ENCODE measurements at places on chromosomes 6 and 20.
A peak's percentile ranks its signal among the peaks of the same experiment; 100 is the strongest.

GRCh38 chr20:53899351-53900167 is 170.8 kb downstream of the BCAS1 start:
- DNase-seq = peak; percentile 73

- no peak for DNase-seq
Observed at GRCh38 chr20:51622004-51622874, 79.7 kb upstream of the NFATC2 start.

GRCh38 chr6:112879920-112880413 is 532.8 kb downstream of the RFPL4B start:
- DNase-seq = no peak

- DNase-seq = peak; percentile 6
Observed at GRCh38 chr6:44735630-44735963, 348.1 kb downstream of the CDC5L start.

- no peak for DNase-seq
Observed at GRCh38 chr6:36301781-36302180, 31.9 kb downstream of the PNPLA1 start.

DNA sequence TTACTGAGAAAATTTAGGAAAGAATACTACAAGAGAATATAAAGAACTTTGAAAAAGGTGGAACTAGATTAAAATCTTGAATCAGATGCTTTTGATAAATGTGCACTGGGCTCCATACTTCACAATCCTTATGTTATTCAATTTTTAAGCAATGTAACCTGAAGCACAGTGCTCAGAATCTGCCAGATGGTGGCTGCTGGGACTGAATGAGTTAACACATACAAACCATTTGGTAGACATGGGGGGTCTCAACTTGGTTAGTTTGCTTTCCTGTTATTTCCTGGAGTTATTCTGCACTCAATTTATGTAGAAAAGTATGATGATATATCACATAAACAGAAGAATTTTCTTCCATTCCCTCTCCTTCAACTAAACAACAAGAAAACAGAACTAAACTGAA is 326.5 kb downstream of the RNGTT start:
- DNase-seq = no peak

GRCh38 chr20:25223765-25224720 is 23.8 kb upstream of the PYGB start:
- DNase-seq = no peak

- DNase-seq = no peak
Observed at GRCh38 chr6:42742116-42742894, 3.6 kb downstream of the TBCC start.

DNA sequence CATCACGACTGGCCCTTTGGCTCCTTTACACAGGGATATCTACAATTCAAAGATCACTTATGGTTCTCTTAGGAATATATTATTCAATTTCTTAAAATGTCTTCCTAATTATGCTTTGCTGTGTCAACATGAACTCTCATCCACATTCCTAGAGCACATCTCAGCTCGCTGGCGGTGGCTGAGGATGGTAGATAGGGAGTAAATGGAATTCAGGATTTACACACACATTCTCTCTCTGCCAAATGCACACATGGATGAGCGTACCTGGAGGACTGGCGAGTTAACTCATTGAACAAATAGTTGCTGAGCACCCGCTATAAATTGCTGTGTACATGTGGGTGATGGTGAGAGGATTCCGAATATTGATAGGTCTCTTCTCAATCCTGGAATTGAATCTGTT is 4.8 kb upstream of the MRPS10 start:
- DNase-seq = no peak

DNA sequence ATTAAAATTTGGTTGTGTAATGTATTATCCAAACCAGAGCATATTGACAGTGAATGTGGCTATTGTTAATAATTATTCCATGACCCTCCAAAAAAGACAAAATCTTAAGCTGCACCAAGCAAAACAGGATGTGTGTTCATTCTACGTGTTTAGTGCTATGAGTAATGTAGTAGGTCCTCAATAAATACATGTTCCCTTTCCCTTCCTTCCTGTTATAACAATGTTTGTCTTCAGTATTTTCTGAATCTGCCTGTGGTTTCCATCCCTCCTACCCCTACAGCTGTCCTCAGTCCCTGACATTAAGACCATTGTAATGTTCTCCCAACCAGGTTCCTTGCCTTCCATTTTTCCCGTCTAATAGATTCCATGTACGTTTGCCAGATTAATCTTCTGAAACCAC is 163.8 kb downstream of the AIG1 start:
- no peak for DNase-seq

DNA sequence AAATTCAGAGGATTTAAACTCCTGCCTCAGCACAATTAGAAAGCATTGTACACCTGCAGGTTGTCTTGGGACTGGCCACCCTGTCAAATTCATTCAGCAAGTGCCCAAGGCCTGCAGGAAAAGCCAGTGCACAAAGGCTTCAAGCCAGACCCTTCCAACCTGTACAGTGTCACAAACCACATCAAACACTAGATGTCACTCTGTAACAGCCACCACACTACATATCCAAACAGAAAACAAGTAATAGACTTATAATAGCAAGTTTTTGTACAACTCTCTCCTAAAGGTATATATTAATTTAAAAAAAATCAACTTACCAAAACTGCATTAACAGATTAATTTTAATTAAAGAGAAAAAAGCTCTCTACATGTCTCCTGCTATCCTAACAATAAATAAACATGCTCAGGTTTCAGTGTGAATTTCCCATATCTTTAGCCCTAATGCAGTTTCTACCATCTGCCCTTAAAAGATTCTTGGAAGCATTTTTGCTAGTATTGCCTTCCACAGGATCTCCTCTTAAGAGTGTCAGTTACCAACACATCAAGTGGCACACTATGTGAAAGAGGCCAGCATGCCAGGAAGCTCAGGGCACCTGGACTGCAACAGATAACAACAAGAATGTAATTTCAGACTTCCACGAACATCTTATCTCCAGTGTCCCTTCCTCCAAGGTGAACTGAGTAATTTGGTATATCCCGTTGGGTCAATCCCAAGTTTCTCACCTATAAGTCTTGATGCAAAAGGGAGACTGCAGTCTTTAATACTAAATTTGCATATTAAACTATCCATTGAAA is 47.5 kb downstream of the RALGAPA2 start:
- DNase-seq = no peak

- no peak for DNase-seq
Observed at GRCh38 chr20:62898970-62899632, 27.2 kb downstream of the DIDO1 start.

DNA sequence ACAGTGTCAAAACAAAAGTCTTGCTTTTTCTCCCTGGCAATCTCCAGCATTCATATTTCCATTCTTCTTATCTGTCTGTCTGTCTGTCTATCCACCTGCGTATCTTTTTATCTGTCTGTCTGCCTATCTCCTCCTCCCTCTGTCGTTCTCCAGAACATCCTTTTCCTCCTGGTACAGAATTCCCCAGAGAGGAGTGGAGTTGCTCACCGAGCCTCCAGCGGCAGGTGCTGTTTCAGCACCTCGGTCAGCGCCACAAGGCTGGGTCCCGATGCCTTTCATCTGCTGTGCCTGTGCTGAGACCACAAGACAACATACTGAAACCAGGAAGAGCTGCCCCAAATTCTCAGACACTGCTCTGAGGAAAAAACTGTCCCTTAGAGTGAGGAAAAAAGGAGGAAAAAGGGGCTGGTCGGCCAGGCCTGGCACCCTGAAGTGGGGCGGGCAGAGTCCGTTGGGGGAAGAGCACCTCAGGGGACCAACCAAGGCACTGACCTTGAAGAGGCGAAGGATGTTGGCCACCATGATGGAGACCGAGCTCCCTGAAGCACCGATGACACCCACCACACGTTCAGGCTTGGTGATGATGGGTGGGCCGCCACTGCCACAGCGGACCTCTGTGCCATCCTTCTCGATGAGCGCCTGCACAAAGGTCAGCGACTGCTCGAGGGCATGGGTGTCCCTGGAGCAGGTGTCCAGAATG is 13.3 kb downstream of the GRM4 start:
- DNase-seq = no peak

DNA sequence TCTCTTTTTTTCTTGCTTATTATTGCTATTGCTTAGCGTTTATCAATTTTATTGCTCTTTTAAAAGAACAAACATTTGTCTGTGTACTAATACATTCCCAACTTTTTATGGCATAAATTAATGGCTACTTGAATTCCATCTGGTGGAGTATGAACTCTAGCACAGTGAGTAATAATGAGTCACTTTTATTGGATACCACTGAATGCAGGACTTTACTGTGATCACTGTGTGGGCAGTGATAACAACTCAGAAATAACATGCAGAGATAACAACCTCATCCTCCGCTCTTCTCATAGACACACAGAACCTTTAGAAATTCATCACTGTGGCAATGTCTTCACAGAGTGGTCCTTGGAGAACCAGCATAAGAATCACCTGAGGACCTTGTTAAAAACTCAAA is 174.9 kb upstream of the PRND start:
- no peak for DNase-seq

DNA sequence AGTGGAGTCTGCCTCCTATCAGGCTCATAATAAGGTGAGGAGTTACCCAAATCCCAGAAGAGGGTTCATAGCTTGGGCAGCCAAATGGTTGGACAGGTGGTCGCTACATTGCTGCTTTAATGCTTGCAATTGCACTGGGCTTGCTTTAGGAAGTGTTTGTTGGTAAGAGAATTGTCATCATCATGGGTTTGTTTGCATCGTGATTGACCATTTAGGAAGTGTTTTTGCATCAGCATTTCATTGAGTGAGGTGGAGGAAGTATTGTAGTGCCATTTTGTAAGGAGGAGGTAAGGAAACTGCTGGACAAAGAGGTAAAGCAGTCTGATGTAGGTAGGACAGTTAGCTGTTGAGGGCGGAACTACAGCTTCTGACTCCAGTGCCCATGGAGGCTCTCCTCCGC is 101.5 kb downstream of the ARID1B start:
- DNase-seq = no peak

DNA sequence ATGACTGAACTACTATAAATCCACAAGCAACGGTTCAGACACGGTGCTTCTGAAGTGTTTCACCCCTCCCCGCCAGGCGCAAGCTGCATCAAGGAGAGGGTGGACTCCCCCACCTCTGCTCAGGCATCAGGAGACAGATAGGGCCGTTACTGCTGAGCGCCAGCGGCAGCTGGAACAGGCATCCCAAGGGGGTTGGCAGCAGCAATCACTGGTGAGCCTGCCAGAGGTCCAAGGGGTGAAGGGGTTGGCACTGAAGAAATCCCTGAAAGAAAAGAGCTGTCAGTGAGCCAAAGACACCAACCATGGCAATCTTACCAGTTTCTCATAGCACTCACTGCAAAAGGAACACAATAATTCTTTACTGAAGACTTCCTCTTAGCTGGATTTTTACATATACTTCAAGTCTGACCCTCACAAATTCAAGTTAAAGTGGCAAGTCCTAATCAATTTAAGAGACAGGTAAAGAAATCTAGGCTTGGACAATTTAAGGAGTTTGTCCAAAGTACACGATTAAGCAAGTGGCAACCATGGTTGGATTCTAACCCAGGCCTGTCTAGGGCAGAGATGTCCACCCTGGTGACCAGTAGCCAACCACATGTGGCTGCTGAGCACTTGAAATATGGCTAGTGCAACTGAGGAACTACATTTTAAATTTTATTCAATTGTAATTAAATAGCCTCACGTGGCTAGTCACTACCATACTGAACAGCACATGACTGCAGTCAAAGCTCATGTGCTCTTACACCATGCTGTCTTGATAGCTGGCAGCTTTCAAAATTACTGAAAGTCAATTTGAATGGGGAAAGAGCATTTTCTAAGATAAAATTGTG is 21.7 kb upstream of the TBC1D20 start:
- no peak for DNase-seq

- DNase-seq = no peak
Observed at GRCh38 chr20:8424010-8424409, 291.9 kb downstream of the PLCB1 start.

DNA sequence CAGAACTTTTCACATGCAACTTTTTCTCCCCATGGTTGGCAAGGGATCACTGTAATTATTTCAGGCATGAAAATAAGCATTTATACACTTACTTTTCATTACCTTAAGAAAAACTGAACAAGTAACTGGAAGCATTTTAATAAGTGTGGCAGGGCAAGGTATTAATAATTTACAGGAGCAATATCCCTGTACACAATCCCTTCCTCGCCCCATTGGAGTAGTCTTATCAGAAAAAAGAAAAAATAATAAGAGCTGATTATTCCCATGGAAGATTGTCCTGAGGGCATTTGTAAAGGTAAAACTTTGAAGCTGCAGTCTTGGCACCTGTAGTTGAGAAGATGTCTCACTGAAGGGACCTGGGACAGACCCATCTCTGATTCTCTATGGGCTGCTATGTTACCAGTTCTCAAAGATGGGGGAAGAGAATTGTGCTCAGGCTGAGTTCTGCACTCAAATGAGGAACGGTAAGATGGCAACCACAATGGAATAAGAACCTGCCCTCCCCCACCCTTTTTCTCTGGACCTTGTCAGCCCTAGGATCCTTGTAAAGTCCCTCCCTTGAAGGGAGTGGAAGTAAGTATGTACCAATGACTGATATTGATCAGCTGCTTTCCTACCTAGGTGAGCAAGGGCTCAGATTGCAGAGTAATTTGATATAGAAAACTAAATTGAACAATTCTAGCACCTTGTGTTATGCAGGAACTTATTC is 70.0 kb upstream of the AHI1 start:
- DNase-seq = no peak

- DNase-seq = no peak
Observed at GRCh38 chr20:63138855-63139341, 77.0 kb downstream of the YTHDF1 start.

- no peak for DNase-seq
Observed at GRCh38 chr6:95768539-95768938, 191.2 kb downstream of the MANEA start.

DNA sequence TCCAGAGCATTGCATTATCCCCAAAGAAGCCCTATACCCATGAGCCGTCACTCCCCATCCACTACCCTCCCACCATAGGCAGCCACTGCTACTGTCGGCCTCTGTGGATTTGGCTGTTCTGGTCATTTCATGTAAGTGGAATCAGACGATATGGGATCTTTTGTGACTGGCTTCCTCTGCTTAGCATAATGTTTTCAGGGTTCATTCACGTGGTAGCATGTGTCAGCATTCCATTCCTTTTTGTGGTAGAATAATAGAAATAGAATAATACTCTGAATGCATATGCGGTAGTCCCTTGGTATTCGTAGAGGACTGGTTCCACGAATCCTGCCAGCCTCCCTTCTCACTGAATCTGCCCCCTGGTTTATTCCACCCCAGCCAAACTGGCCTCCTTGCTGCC is 402.6 kb upstream of the SULF2 start:
- no peak for DNase-seq

DNA sequence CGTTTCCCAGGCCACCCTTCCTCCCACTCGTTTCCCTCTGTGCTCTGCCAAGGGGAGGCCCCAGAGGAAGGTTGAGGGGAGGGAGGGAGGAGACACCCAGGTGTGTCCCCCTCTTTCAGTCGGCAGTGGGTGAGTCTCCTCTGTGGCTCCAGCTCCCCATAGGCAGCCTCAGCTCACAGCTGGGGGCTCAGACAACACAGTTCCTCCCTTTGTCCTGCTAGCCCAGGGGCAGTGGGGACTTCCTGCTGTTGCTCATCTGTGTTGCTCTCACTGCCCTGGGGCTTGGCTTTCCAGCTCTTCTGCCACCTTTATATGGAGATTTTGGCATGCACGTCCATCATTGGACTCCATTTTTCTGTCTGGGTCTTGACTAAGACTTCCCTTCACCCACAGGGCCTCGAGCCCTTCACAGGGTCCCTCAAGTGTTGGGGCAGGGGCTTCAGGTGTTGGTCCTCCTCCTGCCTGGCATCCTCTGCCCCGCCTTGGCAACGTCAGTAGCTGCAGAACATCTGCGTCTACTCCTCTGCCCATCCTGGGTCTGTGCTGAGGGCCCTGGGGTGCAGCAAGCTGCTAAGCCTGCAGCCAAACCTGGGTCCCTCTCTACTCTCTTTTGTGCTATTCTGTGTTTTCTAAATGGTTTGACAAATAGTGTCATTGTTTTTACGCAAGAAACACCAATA is 190.6 kb upstream of the PMEPA1 start:
- DNase-seq = no peak
